Activated T-cell treated with anti-CD3 and anti-CD28 coated beads, Interleukin-2, amount 50 U/mL, for 4 hours (primary cell): ENCODE measurements at places on chromosomes 11 and 22. TPM values are rescaled to one million over a fixed set of nuclear protein-coding genes. Genes with fewer than 3 reads are reported as not detected.

Gene ALDH3B1
- not detected for total RNA-seq

Gene ADORA2A
- total RNA-seq: 51.1 TPM

Gene DENND5A
- 44.2 TPM for total RNA-seq

- no peak for DNase-seq
Measured at GRCh38 chr11:121191818-121192217, 90.8 kb downstream of the TECTA start.

- no peak for DNase-seq
Measured at GRCh38 chr11:17026487-17027082, 12.4 kb upstream of the PLEKHA7 start.

- no peak for DNase-seq
Measured at GRCh38 chr22:31106731-31107177, 614 bp downstream of the SELENOM start.

- peak; percentile 68 for DNase-seq
Measured at GRCh38 chr22:24434471-24435322, 7.3 kb downstream of the ADORA2A start.

DNA sequence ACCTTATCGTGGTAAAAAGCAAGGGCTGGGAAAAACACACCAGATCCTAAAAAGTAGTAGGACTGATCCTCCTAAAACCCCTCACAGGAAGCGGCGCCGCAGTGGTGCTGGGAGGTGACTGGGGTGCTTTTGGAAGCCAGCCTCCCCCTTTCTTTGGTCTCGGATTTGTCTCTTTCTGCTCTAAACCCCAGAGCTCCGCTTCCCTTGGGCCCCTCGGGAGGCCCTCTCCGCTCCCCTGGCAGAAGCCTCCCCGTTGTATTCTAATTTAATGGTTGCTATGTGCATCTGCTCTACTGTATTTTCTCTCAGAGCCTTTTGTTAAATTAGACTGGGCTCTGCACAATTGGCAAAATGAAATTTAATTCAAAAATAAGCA, 587.7 kb downstream of the OPCML start:
- DNase-seq: no peak

- DNase-seq: no peak
Measured at GRCh38 chr11:108154591-108154990, 33.2 kb downstream of the ACAT1 start.

GRCh38 chr11:41461057-41461681, 1.7 kb upstream of the LRRC4C start:
- no peak for DNase-seq

GRCh38 chr11:117192401-117192875, 6.7 kb upstream of the TAGLN start:
- no peak for DNase-seq
